ENCODE measurements at places on chromosomes 12 and 14. TPM values are rescaled to one million over a fixed set of nuclear protein-coding genes. Genes with fewer than 3 reads are reported as not detected.

Gene TMEM179
- total RNA-seq = 43.2 TPM

Gene RTL1
- not detected for total RNA-seq

Gene P2RX2
- not detected for total RNA-seq

Gene NR1H4
- total RNA-seq = 0.31 TPM

Gene TSHR
- 0.63 TPM for total RNA-seq

Gene IFNG
- not detected for total RNA-seq

Gene FAM186B
- not detected for total RNA-seq

Gene DLK1
- not detected for total RNA-seq

Gene SLC25A21
- total RNA-seq = 1.9 TPM

Gene TAS2R31
- total RNA-seq = 46.6 TPM

Gene MED13L
- total RNA-seq = 386 TPM

Gene MAP1LC3B2
- total RNA-seq = 4.1 TPM

Gene OR4E2
- total RNA-seq = not detected

Gene RTN1
- 797 TPM for total RNA-seq

Gene EML1
- total RNA-seq = 200 TPM

Gene FOXM1
- 3.4 TPM for total RNA-seq

Gene SIX1
- 0.31 TPM for total RNA-seq

Gene NRXN3
- total RNA-seq = 106 TPM

Gene DACT1
- 269 TPM for total RNA-seq

Gene WASHC3
- 52.6 TPM for total RNA-seq

Gene C14orf132
- 66.4 TPM for total RNA-seq

Gene HOXC12
- total RNA-seq = not detected

Gene E2F7
- 5.0 TPM for total RNA-seq

Gene CLEC2A
- not detected for total RNA-seq

Gene GPX2
- total RNA-seq = not detected

Gene APOF
- not detected for total RNA-seq

Gene LYZ
- 2.2 TPM for total RNA-seq

Gene HCAR1
- total RNA-seq = 0.31 TPM

Gene SLC38A4
- 0.63 TPM for total RNA-seq

Gene SYT1
- 168 TPM for total RNA-seq

Gene CBLN3
- total RNA-seq = not detected

Gene KLHL33
- under 0.01 TPM for total RNA-seq

Gene HOXC10
- not detected for total RNA-seq

Gene LMNTD1
- not detected for total RNA-seq

Gene NT5DC3
- total RNA-seq = 33.2 TPM

Gene USP30
- 28.8 TPM for total RNA-seq

Gene OR9K2
- not detected for total RNA-seq

Gene LBHD2
- not detected for total RNA-seq

Gene FOXN4
- 0.94 TPM for total RNA-seq

Gene IGF1
- 4.4 TPM for total RNA-seq

Gene KLRC3
- total RNA-seq = 0.63 TPM

Gene CLEC1A
- total RNA-seq = 0.63 TPM

Gene TPPP2
- total RNA-seq = not detected

Gene ANO4
- 77.3 TPM for total RNA-seq

Gene DLGAP5
- total RNA-seq = 6.6 TPM

Gene RHEBL1
- total RNA-seq = 0.63 TPM

Gene CCDC85C
- 8.1 TPM for total RNA-seq

Gene RGS6
- total RNA-seq = 13.5 TPM

Gene MIP
- not detected for total RNA-seq

Gene CNTN1
- total RNA-seq = 297 TPM

Gene NTF3
- total RNA-seq = 8.5 TPM

Gene DNAL1
- 21.9 TPM for total RNA-seq

Gene TMEM119
- 0.94 TPM for total RNA-seq

Gene TAS2R46
- total RNA-seq = 14.4 TPM

Gene NKX2-1
- 1.6 TPM for total RNA-seq

Gene CCDC177
- total RNA-seq = 8.8 TPM

Gene CAPZA3
- not detected for total RNA-seq
